ENCODE measurements at places on chromosomes 12 and 14. TPM values are rescaled to one million over a fixed set of nuclear protein-coding genes. Genes with fewer than 3 reads are reported as not detected.

- peak; percentile 93 for DNase-seq
Measured at GRCh38 chr12:68636268-68636667, 25.6 kb downstream of the RAP1B start.

DNA sequence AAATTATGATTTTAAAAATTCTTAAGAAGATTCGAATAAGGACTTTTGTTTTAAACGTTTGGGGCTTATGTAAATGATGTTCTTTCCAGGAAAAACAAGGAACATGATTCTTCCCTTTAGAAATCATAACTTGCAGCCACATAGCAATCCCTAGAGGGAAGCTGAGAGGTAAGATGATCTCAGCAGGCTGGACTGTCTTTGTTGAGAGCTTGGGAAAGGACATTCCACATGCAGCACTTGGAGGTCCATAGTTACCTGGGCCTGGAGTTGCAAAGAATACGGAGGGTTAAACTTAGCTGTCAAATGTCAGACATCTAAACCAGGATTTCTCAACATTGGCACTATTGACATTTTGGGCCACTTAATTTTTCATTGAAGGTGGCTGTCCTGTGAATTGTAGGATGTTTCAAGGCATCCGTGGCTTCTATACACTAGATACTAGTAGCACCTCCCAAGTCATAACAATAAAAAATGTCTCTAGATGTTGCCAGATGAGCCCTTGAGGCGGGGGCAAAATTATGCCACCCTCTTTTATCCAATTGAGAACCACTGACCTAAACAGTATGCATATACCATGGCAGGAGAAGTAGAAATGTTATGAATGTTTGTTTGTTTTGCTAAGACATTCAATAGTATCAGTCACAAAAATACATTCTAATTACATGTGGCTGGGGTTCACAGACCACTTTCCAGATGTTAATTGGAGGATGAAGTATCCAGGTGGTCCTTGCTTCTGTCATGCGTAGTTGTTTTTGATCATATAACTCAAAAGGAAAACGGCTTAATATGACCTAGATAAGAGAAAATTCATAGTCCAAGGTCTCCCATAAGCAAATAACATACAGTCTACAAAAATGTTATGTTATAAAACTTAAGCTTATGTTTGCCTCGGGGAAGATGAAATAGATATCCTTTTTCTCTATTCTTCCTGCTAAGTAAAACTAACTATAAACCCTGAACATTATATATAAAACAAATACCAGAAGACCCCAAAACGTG, 30.5 kb downstream of the TTC6 start:
- DNase-seq: peak; percentile 18

SMIM41 gene
- 0.13 TPM for total RNA-seq

DNA sequence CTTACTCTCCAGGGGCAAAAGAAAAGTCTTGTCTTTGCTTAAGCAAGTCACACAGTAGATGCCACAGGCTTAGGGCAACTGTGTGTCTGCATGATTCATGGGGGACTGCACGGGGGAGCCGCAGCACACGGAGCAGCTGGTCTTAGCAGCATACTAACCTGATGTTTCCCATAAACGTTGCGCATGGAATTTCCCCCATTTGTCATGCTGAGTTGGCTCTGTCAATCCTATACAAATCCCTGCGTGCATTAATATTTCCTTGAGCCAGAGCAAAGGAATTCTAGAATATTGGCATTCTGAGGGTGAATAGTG, 71.2 kb downstream of the SAMD4A start:
- peak; percentile 20 for DNase-seq

MAP1LC3B2 gene
- 1.8 TPM for total RNA-seq

- DNase-seq: peak; percentile 67
Measured at GRCh38 chr12:65902500-65902899, 78.2 kb downstream of the HMGA2 start.

DNA sequence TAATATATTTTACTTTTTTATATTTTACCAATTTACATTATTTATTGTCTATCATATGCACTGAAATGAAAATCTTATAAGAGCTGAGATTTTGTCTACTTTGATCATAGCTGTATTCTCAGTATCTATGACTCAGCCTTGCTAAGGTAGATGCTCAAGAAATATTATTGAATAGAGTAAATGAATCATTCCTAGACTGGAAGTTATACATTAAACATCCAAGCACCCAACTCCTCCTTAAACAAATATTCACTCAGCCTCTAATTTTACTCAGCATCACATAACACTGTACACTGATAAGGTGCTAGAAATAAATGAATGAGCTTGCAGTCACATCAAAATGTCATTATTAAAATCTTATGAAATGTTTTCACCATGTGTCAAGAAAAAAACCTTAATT, 1424.9 kb downstream of the LRFN5 start:
- peak; percentile 5 for DNase-seq

CBX5 gene
- total RNA-seq: 13.2 TPM

Data from bronchial epithelial cell (primary cell).